ENCODE measurements at places on chromosomes 7 and 10.

DNA sequence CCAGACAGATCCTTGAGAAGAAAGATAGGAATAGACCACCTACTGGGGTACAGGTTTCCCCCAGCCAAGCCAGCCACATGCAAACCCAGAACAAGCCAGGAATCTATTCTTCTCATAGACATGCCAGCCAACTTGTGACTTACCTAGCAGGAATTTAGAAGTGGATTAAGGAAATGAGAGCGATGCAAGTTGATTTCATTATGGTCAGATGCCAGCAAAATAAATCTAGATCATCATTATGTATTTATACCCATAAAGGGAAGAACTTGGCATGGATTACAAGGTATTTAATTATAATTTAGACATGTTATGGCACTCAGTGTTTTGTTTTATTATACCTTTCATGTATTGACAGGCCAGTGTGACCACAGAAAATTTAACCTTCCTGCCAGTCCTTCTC, 32.8 kb downstream of the SLC35G1 start:
- DNase-seq = no peak

GRCh38 chr7:6637544-6638229, 569 bp downstream of the ZNF316 start:
- no peak for DNase-seq

GRCh38 chr10:116688741-116689495, 53.4 kb downstream of the HSPA12A start:
- DNase-seq = no peak

DNA sequence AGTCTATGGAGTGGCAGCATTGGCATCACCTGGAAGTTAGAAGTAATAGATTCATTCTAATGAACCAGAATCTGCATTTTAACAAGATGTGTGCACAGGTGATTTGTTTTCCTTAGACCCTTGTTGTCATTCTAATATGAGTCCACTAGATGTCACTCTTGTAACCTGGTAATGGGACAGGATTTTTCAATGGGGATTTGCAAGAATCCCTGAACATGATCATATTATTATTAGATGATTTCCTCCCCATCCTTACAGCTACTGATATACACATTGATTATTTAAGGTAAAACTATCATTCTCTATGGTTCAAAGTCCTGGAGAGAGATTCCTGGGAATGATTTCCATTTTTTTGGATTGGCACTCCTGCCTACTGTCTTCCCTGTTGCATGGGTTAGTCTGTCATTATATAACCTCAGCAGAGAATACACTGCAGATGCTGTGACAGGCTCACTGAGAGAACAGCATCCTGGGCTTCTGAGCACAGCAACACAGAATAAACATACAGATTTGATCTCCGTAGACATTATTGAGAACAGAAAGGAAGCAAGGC, 194.9 kb downstream of the SUGCT start:
- DNase-seq = peak; percentile 10

DNA sequence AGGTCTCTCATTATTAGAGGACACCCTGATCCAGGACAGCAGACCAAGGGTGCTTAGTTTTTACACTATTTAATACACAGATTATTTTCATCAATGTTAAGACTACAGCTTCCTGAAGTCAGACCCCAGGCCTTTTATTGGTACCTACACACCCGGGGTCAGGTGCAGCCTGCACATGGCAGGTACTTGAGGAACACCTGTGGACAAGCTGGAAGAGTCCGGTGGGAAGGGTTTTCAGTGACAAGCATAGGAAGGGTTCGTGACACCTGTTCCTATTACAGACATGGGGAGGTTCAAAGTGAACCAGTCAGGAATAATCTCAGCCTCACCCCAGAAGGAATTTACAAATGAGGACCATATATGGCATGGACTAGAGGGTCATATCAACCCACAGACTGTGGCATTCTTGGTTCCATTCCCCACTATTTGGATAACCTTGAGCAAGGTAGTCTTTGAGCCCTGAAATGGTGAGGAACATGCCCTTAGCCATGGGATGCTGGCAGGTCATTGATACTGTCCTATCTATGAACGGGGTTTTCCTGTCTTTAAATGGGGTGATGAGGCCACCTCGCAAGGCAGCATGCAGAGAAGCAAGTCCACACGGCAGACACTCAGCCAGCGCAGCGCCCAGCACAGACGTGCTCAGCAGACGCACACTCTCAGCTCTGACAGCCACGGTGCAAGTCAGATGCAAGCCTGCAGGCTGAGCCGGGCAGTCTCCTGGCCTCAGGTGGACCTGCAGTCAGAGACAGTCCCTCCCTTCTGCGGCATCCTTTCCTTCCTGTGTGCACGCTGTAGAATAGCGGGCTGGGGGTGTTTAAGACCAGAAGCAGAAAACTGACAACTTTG, 624.9 kb downstream of the PTPRN2 start:
- no peak for DNase-seq
